ENCODE measurements at places on chromosomes 13 and 19.

DNA sequence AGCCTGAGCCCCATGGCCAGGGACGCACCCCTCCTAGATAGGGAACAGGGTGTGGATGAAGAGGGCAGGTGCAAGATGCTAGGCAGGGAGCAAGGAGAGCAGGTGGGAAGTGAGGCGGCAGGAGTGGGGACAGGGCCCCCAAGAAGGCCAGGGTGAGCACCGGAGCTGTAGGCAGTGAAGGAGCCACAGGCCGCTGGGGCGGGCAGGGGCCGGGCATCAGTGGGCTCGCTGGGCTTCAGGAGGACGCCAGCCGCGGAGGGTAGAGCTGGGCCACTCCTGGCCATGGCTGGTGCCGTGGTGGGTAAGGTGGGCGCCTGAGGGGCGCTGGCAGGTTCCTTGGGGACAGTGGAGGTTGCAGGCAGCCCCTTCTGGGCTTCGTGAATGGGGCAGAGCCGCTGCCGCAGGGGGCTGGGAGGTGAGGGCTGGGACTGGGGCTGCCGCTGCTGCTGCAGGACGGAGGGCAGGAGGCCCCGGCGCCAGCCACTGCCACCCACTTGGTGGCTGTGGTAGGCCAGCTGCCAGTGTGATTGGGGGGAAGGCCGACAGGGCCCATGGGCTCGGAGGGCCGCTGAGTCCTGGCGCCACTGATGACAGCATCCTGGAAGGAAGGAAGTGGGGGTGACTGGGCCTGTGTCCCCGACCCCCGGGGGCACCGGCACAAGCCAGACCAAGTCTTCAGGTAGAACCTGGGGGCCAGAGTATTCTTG lies 2.1 kb downstream of the NKPD1 start:
- no peak for DNase-seq

- no peak for DNase-seq
Observed at GRCh38 chr13:99154064-99154463, 46.6 kb upstream of the UBAC2 start.

GRCh38 chr19:7888145-7888825 lies at the start of gene LRRC8E:
LRRC8E (plus strand) TSS chr19:7888510; CDS start chr19:7895604, 7,094 bp downstream.
- peak; percentile 80 for DNase-seq

GRCh38 chr19:952680-953444 lies 27.0 kb downstream of the ARID3A start:
- DNase-seq = peak; percentile 71

GRCh38 chr19:50500060-50500752 lies 10.8 kb downstream of the JOSD2 start:
- no peak for DNase-seq

GRCh38 chr19:28482221-28482620 lies 730.7 kb downstream of the UQCRFS1 start:
- DNase-seq = peak; percentile 56

DNA sequence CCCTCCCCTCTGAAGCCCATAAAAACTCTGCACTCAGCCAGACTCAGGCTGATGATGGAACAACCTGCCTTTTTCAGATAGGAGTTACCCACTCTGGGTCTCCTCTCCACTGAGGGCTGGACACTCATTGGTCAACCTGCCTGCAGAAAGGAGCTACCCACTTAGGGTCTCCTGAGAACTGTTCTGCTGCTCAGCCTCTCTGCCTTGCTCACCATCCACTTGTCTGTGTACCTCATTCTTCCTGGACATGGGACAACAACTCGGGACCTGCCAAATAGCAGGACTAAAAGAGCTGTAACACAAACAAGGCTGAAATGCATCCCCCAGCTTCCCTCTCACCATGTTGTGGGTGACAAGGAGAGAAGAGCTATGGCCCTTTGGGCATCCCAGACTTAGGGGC lies 18.4 kb upstream of the RCBTB2 start:
- no peak for DNase-seq

- DNase-seq = no peak
Observed at GRCh38 chr19:2815191-2815614, 4.5 kb upstream of the ZNF554 start.

DNA sequence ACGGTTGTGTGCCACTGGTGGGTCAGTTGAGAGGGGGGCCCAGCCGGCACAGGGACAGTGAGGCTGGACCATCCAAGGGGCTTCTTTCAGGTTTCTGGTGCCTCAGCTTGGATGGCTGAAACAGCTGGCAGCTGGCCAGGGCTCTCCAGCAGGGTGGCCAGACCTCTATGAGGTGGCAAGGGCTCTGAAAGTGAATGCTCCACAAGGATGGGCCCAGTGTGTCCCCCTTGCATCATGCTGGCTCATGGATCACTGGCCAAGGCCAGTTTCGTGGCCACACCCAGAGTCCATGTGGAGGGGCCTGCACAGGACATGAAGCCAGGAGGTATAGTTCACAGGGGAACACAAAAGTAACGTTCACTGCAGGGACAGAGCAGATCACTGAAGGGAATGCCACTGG lies 49.6 kb downstream of the CDADC1 start:
- no peak for DNase-seq

GRCh38 chr13:86541461-86541860 lies 742.2 kb upstream of the SLITRK6 start:
- no peak for DNase-seq

DNA sequence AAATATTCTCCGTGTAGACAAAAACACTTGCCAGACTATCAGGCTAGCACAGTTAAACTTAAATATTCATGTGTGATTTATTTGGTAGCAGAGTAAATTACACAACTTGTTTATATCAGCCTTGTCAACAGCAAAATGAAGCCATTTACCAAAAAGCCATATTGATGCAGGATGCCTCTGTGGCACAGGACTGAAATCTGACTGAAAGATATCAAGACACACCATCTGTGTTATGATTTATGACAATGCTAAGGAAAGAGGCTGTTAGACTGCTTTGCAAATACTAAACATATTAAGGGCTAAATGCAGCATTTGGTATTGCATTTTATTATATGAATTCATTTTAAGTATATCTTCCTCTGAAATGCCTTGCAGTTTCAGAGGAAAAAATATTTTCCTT lies 44.8 kb upstream of the FNDC3A start:
- DNase-seq = no peak

GRCh38 chr13:70107498-70108281 lies at the start of gene ATXN8OS:
ATXN8OS (plus strand) TSS chr13:70107826.
- DNase-seq = no peak

- DNase-seq = peak; percentile 88
Observed at GRCh38 chr13:45162821-45163220, 38.0 kb downstream of the KCTD4 start.

- DNase-seq = no peak
Observed at GRCh38 chr13:29791508-29791907, 58.9 kb downstream of the UBL3 start.

GRCh38 chr13:49292742-49293486 lies 45.2 kb downstream of the CDADC1 start:
- DNase-seq = no peak

DNA sequence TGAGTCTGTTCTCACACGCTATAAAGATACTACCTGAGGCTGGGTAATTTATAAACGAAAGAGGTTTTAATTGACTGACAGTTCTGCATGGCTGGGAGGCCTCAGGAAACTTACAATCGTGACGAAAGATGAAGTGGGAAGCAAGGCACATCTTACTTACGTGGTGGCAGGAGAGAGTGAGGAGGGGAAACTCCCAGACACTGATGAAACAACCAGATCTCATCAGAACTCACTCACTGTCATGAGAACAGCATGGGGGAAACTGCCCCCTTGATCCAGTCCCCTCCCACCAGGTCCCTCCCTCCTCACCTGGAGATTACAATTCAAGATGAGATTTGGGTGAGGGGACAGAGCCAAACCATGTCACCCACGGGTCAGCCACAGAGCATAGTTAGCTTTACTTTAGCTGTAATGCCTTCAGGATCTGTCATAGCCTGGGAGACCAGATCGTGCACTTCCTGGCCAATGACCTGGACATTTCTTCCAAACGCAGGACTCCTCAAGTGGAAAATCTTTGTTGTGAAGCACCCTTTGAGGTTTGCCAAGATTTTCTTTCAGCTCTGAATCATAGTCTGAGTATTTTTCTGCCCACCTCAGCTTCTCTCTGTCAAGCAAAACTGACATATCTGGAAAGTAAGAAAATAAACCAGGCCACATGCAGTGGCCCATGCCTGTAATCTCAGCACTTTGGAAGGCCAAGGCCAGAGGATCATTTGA lies 25.2 kb upstream of the HIF3A start:
- peak; percentile 66 for DNase-seq

- DNase-seq = no peak
Observed at GRCh38 chr19:48516536-48516935, 4.9 kb upstream of the LMTK3 start.

DNA sequence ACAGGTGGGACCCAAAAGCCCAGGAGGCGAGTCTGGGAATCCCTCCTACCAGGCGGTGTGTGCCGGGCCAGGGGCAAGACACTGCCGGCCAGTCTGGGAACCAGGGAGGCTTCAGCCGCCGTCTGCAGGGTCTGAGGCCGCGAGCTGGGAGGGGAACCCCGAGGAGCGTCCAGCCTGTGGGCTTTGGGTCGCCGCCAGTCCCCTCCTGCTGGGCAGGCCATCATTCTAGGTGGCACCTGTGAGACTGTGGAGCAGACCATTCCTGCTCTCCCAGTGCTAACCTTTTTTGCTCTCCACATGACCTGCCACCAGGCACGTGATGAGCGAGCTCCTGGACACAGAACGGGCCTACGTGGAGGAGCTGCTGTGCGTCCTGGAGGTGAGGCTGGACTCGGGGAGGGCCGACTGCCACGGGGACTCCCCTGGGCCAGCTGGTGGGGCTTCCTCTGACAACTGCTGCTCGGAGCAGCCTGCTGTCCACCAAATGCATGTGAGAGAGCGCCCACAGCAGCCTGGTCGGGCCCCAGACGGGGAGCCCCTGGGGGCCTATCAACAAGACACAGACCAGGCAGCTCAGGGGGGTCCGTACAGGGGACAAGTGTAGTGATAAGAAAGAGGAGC lies 24.6 kb upstream of the F7 start:
- DNase-seq = no peak

GRCh38 chr13:98838776-98839175 lies 86.3 kb upstream of the SLC15A1 start:
- no peak for DNase-seq

GRCh38 chr13:107450931-107451330 lies 764.4 kb downstream of the LIG4 start:
- no peak for DNase-seq

DNA sequence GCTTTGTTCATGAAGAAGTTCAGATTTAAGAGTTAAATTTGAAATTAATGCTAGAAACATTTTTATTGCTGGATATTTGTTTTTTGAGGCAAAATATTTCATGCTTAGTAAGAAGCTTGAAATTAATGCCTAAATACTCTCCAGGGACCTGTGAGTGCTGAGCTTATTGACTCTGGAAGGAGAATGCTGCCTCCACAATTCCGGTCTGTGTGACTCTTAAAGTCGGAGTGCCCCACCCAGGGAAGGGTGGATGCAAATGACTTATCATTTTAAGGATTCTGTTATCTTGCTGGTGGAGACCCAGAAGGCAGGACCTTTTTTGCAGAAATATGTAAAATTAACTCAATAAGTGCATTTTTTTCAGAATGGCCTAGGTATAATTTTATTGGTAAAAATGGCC lies 143.8 kb upstream of the RXFP2 start:
- no peak for DNase-seq

- DNase-seq = no peak
Observed at GRCh38 chr13:24134757-24135156, 25.8 kb upstream of the SPATA13 start.

DNA sequence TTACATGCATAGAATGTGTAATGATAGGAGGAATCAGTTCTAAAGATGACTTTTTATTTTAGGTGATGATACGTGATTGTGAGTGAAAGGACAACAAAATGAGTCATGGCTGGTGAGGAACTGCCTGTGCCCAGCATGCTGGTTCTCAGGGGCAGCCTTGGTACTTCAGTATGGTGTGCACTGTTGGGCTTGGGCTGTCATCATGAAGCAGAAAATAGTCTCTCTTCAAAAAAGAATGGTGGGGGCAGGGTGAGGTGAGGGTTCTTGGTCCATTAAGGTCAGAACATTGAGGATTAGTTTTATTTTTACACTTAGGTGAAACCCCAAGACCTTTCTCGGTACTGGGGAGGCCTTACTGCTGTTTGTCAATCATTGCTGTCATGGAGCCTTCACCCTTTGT lies 309.5 kb downstream of the MTUS2 start:
- no peak for DNase-seq

GRCh38 chr13:98025480-98026025 lies 72.1 kb downstream of the IPO5 start:
- DNase-seq = no peak

GRCh38 chr13:107942030-107942617 lies 273.2 kb downstream of the LIG4 start:
- DNase-seq = peak; percentile 11

- no peak for DNase-seq
Observed at GRCh38 chr19:33503433-33504057, 18.0 kb downstream of the PEPD start.

GRCh38 chr13:38348861-38349389 lies 726 bp upstream of the UFM1 start:
- peak; percentile 72 for DNase-seq

DNA sequence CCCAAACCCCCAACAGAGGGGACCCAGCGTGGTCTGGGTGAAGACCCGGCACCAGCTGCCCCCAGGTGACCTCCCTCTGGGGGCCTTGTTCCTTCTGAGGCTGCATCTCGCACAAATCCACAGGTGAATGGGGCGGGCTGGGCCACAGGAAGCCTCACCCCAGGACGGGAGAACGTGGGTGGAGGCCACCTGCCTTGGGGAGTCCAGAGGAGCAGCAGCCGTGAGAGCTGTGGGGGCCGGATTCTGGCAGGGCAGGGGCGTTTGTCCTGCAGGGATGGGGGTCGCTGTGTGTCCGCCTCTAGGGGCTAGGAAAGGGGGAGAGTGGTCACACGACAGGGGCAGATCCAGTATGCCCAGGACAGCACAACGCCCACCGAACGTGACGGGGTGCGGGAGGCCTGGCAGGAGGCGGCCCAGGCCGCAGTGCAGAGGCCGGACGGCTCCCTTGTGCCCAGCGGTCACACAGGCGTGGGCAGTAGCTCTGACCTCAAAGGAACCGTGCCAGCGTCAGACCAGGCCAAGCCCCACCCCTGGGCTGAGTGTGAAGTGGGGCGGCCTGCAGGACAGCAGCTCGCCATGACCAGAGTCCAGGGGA lies 6.7 kb downstream of the POLR2E start:
- no peak for DNase-seq

GRCh38 chr13:34408640-34409039 lies 533.4 kb upstream of the NBEA start:
- no peak for DNase-seq

- DNase-seq = peak; percentile 84
Observed at GRCh38 chr19:42207767-42208271, 9.7 kb downstream of the DEDD2 start.

Measured in epithelial cell of esophagus (primary cell).